Activated effector memory CD4-positive, alpha-beta T cell treated with Interleukin-2 at 50 U/mL for 16 hours (primary cell): ENCODE measurements at places on chromosomes 12 and 14.

DNA sequence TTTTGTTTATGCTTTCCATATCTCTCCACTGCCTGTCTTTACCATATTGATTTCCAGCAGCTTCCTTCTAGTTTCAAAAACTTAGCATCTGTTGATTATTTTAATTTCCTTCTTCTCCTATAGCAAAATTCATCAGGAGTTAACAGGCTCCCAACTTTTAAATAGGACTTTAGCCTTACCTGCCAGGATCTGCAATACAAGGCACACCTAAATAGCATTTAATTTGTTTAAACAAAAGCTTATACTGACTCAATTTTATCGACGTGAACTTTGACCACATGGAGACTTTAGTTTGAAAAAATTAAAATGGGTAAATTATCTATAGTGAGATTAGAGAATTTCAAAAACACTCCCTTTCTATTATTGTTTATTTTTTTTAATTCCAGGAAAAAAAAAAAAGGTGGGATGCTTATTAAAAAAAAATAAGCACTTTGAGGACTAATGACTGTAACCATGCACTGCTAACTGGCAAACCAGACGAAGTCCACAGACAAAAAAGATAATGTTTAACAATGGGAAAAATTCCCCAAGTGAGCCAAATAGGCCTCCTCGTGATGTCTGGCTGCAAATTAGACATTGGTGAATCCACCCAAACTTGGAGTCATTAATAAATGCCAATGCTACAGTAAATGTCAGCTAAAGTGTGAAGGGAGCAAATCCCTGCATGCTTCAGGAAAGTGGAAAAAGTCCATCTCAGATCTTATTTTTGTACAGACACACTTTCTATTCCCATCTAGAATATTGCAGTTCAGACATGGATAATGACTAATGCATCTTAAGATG, 40.7 kb downstream of the RMST start:
- no peak for DNase-seq

DNA sequence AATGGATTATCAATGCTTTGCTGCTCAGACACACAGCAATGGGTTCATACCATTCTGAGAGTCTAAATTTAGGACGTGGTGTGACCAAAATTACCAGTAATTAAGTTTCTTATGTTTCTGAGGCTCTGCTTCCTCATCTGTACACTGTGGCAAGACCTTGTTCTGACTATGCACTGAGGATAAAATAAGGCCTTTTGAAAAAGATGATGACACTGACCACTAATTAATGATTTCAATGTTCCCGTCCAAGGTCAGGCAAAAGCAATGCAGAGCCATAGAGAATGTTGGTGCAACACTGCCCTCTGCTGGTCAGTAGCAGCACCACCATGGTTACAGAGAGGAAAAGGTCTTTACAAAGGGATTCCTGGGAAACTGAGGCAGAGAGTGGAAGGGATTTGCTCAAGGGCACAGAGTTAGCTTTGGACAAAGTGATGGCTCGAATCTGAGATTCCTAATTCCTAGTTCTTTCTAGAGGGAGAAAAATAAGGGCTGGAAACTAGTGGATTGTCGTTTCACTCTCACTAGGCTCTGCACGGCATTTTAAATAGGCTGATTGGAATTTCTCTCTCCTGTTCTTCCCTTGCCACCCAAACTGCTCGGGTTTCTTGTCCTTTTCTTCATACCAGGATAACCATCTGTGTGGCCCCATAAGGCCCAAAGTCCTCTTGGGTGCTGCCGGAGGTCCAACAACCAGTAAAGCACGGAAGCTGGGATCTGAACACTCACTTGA, 22.3 kb upstream of the P2RX7 start:
- peak; percentile 38 for DNase-seq

- DNase-seq: no peak
Observed at GRCh38 chr14:61876362-61877034, 114.3 kb downstream of the SNAPC1 start.

DNA sequence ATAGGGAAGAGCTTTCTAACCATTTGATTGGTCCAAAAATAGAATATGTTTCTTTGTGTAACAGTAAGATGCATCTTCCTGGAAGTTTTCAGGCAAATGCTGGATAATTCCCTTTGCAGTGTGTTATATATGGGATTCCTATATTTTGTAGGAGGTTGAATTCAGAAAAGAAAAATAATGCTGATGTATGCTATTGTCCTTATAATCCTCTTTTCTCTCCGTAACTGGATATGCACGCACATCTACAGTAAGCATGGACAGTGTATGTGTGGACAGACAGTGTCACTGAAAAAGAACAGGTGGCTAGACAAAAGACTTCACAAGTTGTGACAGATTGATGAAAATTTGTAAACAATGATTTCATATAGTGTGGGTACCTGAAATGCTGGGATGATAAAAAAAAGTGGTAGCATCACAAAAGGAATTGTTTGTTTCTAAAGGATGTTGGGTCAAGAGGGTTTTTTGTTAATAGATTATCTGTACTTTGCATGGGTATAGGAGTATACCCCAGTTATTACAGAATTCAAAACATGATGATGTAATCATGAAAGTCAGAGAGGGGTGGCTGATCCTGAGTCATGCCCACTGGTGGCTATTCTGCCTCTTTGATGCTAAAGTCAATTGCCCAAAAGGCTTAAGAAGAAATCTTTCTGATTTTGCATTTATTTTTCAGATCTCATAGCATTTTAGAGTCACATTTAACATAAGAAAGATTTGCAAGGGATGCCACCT, 160.7 kb upstream of the TMTC1 start:
- DNase-seq: no peak

- no peak for DNase-seq
Observed at GRCh38 chr12:106446419-106447092, 89.0 kb downstream of the POLR3B start.

- no peak for DNase-seq
Observed at GRCh38 chr12:7656121-7656520, 9.6 kb downstream of the APOBEC1 start.

GRCh38 chr12:42504049-42504448, 85.5 kb downstream of the PRICKLE1 start:
- DNase-seq: no peak

DNA sequence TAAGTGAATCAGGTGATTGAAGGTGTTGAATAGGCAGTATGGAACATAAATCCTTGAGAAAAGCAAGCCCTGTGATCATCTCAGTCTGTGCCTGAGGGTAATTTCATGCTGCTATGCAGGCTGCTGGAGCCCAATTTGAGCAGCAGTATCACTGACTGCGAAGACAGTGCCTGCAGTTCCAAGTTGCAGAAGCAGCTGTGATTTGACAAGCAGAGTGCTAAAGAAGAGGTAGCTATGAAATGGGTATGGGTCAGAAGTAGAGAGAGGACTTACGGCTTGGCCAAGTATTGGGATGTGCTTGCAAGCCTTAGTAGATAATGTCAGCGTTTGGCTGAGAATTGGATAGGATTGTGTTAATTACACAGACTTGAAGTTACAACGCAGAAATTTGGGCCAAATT, 22.5 kb downstream of the PIK3C2G start:
- DNase-seq: no peak

- DNase-seq: no peak
Observed at GRCh38 chr12:41014643-41015020, 173.5 kb upstream of the PDZRN4 start.

DNA sequence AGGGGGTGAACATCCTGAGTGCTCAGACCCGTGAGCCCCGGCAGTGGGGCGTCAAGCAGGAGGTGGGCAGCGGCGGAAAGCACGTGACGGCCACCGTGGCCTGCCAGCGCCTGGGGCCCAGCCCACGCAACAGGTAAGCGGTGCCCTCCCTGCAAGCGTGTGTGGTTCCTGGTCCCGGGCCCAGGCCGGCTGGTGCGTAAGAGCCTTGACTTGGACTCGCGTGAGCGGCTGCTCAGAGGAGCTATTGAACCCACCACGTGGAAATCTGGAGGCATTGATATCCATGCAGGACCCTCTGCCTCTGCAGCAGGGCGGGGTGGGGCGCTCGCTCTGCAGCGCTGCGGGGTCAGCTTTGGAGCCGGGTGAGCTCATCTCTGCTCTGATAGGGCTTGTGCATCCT, 277.0 kb downstream of the TMEM132C start:
- DNase-seq: no peak

DNA sequence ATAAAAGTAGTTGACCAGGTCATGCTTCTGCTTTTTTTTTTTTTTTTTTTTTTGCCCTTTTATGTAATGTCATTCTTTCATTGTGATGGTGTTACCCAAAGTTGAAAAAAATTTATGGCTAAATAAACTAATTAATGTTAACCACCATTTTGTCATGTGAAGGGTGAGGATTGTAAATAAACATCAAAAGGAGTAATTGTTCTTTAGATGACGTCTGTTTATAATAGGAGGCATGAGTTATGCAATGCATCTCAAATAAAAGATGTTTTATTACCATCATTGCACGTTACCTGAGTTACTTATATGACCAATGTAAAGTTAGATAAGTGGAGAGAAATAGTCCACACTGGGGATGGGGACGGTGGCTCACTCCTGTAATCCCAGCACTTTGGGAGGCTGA, 349.9 kb upstream of the PDE3A start:
- no peak for DNase-seq

GRCh38 chr12:45327823-45328383, 112.0 kb downstream of the ANO6 start:
- DNase-seq: no peak

DNA sequence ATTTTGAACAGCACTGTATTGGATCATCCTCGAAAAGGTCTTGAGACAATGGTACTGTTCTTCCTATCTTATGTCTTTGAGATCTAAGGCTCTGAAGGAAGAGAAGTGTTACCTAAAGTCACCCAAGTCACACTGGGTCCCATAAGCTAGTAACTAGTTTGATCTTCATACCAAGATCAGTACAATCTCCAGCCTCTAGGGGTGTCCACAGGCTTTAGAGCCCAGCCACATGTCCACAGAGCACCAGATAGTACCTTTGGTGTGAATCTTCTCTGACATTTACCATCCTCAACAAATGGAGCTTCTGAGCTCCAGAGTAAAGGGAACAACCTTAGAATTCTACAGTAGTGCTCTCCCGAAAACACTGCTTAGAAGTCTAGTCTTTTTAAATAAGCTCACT, 78.7 kb downstream of the KSR2 start:
- DNase-seq: no peak

GRCh38 chr14:66017927-66018326, 468.2 kb upstream of the CCDC196 start:
- no peak for DNase-seq
